Activated T-cell treated with anti-CD3 and anti-CD28 coated beads, Interleukin-2, amount 50 U/mL, for 24 hours (primary cell): ENCODE measurements at places on chromosomes 4 and X.

DNA sequence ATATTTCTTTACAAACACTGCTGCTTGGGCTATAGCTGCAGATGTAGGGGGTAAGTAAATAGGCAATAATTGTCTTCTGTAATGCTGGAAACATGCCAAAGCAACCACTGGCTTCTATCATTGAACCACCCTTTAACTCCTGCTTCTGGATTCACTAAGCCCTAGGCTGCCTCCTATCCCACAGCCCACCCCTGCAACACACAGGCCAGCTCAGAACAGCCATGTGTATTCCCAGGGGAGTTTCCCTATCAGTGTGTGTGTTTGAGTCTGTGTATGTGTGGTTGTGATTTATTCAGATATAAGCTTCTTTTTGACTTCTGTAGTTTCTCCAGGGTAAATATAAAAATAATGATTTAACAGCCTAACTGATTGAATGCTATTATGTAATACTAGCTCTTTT lies 291.3 kb downstream of the PCDH10 start:
- DNase-seq: no peak

GRCh38 chr4:48543796-48544195 lies 53.7 kb downstream of the ZAR1 start:
- no peak for DNase-seq

GRCh38 chr4:12761694-12762093 lies 722.4 kb downstream of the RAB28 start:
- DNase-seq: no peak

DNA sequence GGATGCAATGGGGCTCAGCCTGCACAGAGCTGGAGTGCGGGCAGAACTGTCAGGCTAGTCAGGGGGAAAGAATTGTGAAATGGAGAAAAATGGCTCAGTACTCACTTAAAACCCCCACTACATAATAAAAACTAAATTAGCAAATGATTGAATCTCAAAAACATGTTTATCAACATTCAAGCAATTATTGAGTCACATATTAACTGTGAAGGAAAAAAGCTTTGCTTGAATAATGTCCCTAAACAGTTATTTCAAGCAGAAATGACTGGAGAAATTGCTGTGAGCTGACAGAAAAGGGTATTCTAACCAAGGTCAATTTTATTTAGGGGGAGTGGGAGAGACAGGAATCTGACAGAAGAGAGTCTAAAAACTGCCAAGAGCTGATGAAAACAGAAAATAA lies 37.4 kb downstream of the GPC3 start:
- no peak for DNase-seq

DNA sequence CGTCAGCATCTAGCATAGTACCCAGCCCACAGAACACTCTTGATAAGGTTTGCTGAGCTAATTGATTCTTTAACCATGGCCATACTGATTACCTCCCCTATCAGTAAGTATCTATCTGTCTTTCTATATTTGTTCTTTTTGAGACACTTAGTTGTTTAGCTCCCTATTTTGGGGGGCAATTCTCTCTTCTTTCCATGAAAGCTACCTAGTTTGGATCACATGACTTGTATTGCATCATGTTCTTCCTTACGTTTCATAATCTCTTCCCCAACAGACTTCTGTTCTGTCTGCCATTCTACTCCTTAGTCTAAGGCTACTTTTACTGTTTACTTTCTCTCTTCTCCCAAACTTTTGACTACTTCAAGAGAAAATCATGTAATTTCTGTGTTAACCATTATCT lies 39.0 kb downstream of the TBC1D19 start:
- DNase-seq: no peak

GRCh38 chrX:14948691-14949090 lies 75.5 kb downstream of the MOSPD2 start:
- no peak for DNase-seq

DNA sequence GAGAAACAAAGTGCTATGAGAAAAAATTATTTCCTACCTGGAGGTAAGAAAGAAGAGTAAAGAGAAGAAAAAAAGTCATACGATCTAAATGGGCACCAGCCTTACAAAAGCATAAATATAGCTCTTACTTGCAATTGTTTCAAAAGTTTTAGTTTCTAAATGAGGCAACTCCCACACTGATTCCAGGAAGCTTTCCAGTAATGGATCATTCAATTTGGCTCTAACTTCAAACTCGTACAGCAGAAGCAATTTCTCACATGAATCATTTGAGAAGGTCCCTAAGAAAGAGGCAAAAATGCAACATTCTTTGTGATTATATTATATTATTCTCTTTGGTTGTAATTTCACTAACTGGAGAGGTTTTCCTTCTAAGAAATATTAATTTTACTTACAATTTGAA lies 109.9 kb downstream of the DLG3 start:
- DNase-seq: no peak

DNA sequence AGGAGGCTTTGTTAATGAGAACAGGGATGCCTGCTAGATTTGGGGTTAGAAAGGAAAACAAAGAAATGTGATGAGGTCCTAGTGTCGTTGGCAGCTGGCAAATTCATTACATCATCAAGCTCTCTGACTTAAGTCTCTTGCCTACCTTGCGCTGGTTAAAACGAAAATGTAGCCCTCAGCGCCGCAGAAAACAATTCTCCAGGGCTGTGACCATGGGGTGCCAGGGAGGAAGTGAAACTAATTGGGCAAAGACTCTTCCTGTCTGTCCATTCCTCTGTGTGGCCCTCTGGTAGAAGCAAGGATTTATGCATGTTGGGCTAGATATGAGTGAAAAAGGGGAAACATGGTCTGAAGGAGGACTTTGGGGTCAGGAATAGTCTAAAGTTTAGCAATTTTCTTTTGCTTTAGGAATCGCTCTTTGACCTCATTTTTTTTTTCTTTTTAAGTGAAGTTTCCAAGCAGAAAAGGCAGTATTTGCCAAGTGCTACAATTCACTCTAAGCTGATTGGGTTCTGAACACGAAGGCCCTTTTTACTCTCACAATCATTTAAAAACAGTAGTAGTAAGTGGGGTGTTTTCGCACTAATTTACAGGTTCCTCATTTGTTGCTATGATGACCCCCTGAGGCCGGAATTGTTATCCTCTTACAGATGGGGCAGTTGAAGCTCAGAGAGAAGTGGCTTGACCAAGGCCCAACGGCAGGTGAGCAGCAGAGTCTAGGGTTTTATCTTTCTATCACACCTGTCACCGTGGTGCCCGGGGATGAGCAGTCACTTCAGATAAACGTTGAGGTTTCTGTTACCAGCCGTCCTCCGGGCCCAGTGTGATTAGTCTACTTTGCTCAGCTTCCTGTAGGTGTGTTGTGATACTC lies 27.3 kb upstream of the CHRNA9 start:
- DNase-seq: peak; percentile 70

- no peak for DNase-seq
Observed at GRCh38 chr4:3781997-3782930, 16.1 kb downstream of the ADRA2C start.

DNA sequence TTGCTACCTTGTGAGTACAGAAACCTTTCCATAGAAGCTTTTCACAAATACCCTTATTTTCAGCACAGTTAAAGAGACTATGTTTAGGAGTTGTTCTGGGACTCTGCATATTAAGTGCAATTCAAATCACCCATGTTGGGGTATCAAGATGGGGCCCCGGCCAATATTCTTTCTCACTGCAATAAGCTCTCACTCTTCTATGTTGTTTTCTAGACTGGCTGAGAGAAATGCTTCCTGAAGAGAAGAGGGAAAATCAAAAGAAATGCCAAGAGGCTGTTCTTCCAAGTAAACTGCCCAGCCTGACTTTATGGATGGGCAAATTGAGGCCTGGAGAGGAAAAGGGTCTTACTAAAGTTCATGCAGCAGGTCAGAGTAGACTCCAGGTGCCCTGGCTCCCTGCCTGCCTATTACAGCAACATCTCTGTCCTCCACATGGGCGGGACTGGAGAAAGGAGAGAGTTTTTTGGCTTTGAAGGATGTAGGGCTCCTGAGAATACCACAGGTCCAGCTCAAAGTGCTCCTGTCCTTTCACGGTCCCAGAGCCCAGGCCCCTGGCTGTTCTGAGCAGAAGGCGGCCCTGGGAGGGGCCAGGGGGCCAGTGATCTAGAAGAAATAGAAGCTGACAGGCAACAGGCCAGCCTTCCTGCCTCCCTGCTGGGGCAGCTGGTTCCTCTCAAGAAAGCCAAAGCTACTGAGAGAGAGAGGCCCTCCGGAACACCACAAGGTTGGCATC lies 745 bp upstream of the IQSEC2 start:
- no peak for DNase-seq
